ENCODE measurements at places on chromosomes 4 and X. TPM values are rescaled to one million over a fixed set of nuclear protein-coding genes. Genes with fewer than 3 reads are reported as not detected.
A peak's percentile ranks its signal among the peaks of the same experiment; 100 is the strongest.

- ATAC-seq: peak; percentile 72
Measured at GRCh38 chr4:167622481-167623240, 388.4 kb upstream of the SPOCK3 start.

GRCh38 chr4:104860238-104861123 lies 286.2 kb upstream of the TET2 start:
- peak; percentile 71 for ATAC-seq

GRCh38 chr4:114385195-114385985 lies 213.2 kb upstream of the UGT8 start:
- no peak for ATAC-seq

- no peak for ATAC-seq
Measured at GRCh38 chr4:105634402-105635080, 73.9 kb downstream of the INTS12 start.

Gene RNF128
- total RNA-seq: 5.2 TPM

Gene EGF
- 0.24 TPM for total RNA-seq

DNA sequence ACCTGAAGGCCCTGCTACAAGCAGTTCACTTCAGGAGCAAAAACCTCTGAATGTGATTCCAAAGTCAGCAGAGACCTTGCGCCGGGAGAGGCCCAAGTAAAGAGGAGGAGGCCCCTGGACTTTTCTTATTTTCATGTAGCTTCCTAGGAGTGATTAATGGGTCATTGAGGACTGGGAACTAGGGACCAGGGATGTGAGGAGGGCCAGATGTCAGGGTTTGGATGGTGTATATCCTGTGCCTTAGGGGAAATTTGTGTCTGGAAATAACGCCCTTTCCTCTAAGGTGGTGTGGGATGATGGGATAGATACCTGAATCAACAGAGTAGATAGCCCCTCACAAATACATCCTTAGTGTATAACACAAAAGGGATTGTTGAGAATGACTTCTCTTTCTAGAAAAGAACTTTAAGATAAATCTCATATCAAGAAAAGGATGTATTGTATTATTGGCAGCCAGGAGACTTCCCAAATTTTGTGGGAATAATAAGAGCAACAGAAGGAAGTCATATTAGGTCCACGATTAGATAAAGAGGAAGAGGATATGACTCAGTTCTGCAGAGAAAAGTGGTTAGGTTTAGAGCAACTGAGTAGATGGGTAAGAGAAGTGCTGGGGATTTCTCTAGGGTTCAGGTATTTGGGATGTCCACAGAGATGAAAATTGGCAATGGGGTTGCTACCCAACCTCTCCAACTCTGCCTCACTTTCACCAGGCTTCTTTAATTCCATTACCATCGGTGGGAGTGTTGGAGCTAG lies 1.1 kb downstream of the ITGB1BP2 start:
- ATAC-seq: no peak

- ATAC-seq: peak; percentile 74
Measured at GRCh38 chr4:186676531-186677161, 47.0 kb downstream of the FAT1 start.

DNA sequence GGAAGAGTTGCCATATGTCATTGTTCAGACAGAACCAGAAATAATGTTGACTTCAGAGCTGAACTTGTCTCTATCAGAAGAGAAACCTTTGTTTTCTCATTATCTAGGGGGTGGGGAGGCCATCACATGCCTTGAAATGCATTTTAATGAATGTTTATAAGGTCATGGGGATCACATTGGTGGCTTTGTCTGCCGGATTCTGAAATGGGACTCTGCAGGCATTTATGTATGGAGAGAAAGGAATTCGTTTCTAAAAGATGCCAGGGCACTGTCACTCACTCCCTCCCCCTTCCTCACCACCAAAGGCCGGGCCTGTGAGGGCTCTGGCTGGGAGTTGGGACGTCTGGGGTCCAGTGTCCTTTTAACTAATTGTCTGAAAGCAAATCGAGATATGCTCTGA lies 102.2 kb downstream of the MAMLD1 start:
- no peak for ATAC-seq

- no peak for ATAC-seq
Measured at GRCh38 chr4:133190098-133190497, 41.0 kb downstream of the PCDH10 start.

DNA sequence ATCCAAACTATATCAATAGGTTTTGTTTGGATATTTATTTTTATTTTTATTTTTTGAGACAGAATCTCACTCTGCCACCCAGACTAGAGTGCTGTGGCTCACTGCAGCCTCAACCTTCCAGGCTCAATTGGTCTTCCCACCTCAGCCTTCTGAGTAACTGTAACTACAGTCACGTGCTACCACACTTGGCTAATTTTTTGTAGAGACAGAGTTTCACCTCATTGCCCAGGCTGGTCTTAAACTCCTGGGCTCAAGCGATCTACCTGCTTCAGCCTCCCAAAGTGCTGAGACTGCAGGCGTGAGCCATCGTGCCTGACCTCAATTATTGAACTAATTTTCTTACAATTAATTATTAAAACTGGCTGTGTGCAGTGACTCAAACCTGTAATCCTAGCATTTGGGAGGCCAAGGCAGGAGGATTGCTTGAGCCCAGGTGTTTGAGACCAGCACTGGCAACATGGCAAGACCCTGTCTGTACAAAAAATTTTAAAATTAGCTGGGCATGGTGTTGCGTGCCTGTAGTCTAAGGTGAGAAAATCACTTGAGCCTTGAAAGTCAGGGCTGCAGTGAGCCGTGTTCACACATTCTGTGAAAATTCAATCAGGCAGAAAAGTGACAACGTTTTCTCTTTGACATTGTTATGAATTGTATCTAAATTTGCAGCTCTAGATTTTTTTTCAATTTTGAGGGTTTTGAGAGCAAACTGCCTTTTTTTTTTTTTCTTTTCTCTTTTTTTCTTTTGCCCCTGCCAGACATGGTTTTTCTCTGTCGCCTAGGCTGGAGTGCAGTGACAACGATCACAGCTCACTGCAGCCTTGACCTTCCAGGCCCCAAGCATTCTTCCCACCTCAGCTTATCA lies 66.0 kb downstream of the UBE2K start:
- ATAC-seq: no peak

Gene TMSB15A
- total RNA-seq: not detected

Gene TKTL1
- not detected for total RNA-seq

- no peak for ATAC-seq
Measured at GRCh38 chrX:145825896-145826295, 8.3 kb downstream of the SLITRK2 start.

Gene WDR17
- 0.48 TPM for total RNA-seq

Gene TRAM1L1
- 0.36 TPM for total RNA-seq

GRCh38 chr4:1572521-1572920 lies 111.6 kb downstream of the FAM53A start:
- no peak for ATAC-seq

DNA sequence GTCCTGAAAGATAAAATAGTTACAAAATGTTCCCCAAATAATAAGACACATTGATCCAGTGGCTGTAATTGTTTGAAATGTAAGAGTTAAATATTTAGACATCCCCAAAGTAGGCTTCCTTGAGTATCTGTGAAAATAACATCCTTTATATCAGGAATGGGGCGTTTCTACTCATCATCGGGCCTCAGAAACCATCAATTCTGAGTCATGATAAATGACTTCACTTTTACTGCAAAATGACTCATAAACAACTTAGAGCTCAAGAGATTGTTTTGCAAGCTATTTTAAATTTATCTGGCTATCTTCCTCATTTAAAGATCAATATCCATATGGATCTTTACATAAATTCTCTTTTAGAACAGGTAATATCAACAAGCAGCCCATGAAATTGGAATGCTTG lies 369.4 kb upstream of the CNKSR2 start:
- ATAC-seq: no peak

DNA sequence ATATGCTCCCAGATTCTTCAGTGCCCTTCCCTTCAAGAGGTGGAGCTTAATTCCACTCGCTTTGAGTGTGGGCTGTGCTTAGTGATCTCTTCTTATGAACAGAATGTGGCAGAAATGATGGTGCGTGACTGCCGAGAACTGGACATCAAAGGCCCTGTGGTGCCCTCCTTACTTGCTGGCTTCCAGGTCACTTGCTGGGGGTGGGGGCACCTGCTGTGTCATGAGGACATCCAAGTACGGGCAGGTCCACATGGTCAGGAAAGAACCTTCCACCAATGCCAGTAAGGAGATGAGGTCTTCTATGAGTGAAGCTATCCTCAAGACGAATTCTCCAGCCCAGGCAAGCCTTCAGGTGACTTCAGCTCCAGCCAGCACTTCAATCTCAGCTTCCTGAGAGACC lies 95.8 kb downstream of the FAM53A start:
- ATAC-seq: no peak

Gene GATA1
- not detected for total RNA-seq

GRCh38 chr4:128427832-128428366 lies 140.3 kb upstream of the PGRMC2 start:
- ATAC-seq: peak; percentile 90

Gene TLR3
- total RNA-seq: 5.8 TPM

- no peak for ATAC-seq
Measured at GRCh38 chr4:176499518-176499917, 179.8 kb downstream of the SPCS3 start.

DNA sequence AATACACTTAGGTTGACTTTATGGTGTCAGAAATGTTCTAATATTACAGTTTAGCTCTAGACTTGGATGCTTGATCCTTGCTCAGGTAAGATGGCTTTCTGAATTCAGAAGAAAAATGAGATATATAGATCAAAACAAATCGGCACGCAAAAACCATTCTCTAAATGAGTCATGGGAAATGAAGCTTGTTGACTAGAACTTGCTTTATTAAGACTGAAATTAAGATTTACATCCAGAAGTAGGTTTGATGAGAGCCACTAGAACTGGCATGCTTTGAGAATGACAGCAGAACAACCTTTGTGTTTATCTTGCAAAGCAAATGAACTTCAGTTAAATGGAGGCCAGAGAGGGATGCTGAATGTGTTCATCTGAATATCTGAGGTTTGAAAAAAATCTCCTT lies 304.9 kb upstream of the KLF3 start:
- no peak for ATAC-seq
